H1 (cell line): ENCODE measurements at places on chromosomes 7 and 10.

GRCh38 chr7:123714296-123715080 lies 34.3 kb downstream of the WASL start:
- H3K27me3 ChIP-seq = no peaks in the 10 kb centered on the region
- no peaks in the 10 kb centered on the region for H3K4me1 ChIP-seq
- no peak for DNase-seq
- no peak overlapping the region for H3K4me3 ChIP-seq
- H3K36me3 ChIP-seq = no peaks in the 10 kb centered on the region

GRCh38 chr10:10609379-10609955 lies 408.2 kb upstream of the CELF2 start:
- DNase-seq = no peak
- H3K4me1 ChIP-seq = no peaks in the 10 kb centered on the region
- H3K4me3 ChIP-seq = no peak overlapping the region
- H3K27me3 ChIP-seq = no peaks in the 10 kb centered on the region
- H3K27ac ChIP-seq = no peak overlapping the region

DNA sequence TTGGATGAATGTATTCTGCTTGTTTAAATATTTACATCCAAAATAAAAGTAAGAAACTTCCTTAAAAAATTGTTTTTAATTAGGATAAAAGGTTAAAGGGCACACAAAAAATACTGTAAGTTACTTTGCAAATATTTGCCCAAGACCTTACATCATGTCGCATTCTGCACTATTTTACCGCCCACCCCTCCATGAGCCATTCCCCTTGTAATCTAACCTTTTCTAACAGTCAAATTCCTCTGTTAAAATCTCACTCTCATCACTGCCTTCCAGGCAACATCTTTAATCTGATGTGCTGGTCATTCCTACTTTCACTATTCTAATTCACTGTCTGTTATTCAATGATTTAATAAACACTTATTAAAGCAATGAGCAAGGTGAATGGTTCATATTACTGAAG lies 23.2 kb downstream of the TSPAN12 start:
- H3K36me3 ChIP-seq = no peaks in the 10 kb centered on the region
- no peaks in the 10 kb centered on the region for H3K27me3 ChIP-seq
- no peak overlapping the region for H3K4me3 ChIP-seq
- no peak for DNase-seq
- no peaks in the 10 kb centered on the region; the same call in none of the 2 replicates for H3K4me1 ChIP-seq
- H3K27ac ChIP-seq = no peak overlapping the region

GRCh38 chr10:3832022-3832786 lies 47.2 kb upstream of the KLF6 start:
- H3K27ac ChIP-seq = no peak overlapping the region
- no peak for DNase-seq
- H3K4me3 ChIP-seq = no peak overlapping the region

GRCh38 chr10:55378196-55378595 lies 577.2 kb upstream of the PCDH15 start:
- H3K4me3 ChIP-seq = no peak overlapping the region
- H3K4me1 ChIP-seq = no peaks in the 10 kb centered on the region
- H3K36me3 ChIP-seq = no peaks in the 10 kb centered on the region
- DNase-seq = no peak
- H3K27ac ChIP-seq = no peak overlapping the region
- no peaks in the 10 kb centered on the region for H3K27me3 ChIP-seq

GRCh38 chr7:141387521-141388217 lies 163.5 kb upstream of the AGK start:
- H3K36me3 ChIP-seq = no peaks in the 10 kb centered on the region
- H3K4me3 ChIP-seq = no peak overlapping the region
- H3K27ac ChIP-seq = no peak overlapping the region
- H3K27me3 ChIP-seq = no peaks in the 10 kb centered on the region
- DNase-seq = no peak

DNA sequence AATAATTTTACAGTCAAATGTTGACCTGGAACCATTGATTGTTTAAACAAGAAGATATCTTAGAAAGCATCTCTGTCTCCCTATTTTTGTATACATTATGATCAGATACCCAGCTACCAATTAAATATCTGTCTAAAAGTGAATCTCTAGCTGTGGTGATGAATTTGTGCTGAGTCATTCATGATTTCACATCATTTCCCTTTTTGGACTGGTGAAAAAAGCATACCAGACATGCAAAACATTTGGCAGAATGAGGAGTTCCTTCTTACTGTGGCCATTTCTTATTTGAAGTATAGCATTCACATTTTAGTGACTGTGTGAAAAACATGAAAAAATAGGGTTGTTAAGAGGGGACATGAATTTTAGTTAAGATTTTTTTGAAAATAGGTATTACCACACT lies 98.0 kb upstream of the GATA3 start:
- no peak overlapping the region for H3K4me3 ChIP-seq
- H3K27me3 ChIP-seq = no peaks in the 10 kb centered on the region
- H3K4me1 ChIP-seq = no peaks in the 10 kb centered on the region
- H3K27ac ChIP-seq = no peak overlapping the region

DNA sequence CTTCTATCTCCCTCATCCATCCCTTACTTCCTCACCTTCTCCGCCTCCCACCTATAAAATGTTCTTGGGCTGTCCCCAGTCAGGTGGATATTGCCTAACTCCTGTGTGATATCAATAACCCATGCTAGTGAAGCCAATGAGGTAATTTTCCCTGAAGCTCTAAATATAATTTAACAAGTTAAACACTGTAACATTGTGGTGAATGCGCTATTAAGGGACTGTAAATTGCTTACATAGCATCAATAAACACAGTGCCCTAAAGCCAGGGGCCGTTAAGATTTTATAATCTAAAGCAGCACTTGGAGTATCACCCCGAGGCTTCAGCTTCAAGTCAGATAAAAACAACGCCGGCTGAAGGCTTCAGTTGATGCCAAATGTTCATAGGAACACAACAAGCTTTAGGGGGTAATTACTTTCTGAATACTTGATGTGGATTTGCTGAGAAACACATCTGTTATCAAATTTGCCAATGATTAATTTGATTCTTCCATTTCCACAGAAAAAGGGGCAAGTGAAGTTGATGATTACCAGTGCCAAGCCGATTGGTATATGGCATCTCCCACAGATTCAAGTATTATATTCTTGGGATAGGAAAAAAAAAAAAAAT lies 138.4 kb downstream of the CREB5 start:
- no peak overlapping the region for H3K4me3 ChIP-seq
- no peaks in the 10 kb centered on the region for H3K4me1 ChIP-seq
- DNase-seq = no peak
- H3K27ac ChIP-seq = no peak overlapping the region

GRCh38 chr7:147664541-147664940 lies 926.0 kb upstream of the C7orf33 start:
- peaks cover 1% of the 10 kb centered on the region for H3K27me3 ChIP-seq
- no peak overlapping the region for H3K27ac ChIP-seq
- H3K4me1 ChIP-seq = no peaks in the 10 kb centered on the region
- DNase-seq = no peak
- no peak overlapping the region for H3K4me3 ChIP-seq
- no peaks in the 10 kb centered on the region for H3K36me3 ChIP-seq
